Gastroesophageal sphincter (tissue), 4 donors: ENCODE measurements at places on chromosomes 1 and 21.

- ATAC-seq, result no peak
These were observed 330.1 kb downstream of the PLPP3 start for GRCh38 chr1:56249234-56249633.

- ATAC-seq, result no peak
These were observed 44.5 kb downstream of the SLC22A15 start for GRCh38 chr1:116020668-116021272.

DNA sequence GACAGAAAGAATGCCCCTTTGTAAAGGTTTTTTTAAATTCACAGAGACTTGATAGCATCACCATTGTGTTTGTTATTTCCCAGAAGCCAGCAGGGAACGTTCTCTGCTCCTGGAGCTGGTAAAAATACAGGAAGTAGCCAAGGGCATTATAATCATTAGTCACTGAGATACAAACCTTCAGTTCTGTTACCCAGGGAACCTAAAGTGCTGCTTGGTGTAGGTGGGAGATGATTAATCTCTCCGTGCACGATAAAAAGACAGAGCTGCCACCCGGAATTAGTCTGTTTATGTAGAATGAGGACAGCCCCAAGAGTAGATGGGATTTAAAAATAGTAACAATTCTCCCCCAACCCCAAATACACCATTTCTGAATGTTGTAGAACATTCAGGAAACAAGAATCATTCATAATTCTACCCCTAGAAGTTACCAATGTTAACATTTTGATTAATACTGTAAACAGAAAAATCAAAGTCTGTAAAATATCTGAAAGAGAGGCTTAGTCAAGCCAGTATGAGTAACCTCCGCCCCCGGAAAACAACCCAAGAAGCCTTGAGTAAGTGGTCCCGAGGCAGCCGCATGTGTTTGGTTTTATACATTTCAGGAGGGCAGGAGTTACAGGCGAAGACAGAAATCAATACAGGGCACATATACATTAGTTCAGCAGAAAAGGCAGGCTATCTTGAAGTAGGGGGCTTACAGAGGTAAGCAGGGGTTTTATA, 45.3 kb upstream of the CTBS start:
- no peak for ATAC-seq

DNA sequence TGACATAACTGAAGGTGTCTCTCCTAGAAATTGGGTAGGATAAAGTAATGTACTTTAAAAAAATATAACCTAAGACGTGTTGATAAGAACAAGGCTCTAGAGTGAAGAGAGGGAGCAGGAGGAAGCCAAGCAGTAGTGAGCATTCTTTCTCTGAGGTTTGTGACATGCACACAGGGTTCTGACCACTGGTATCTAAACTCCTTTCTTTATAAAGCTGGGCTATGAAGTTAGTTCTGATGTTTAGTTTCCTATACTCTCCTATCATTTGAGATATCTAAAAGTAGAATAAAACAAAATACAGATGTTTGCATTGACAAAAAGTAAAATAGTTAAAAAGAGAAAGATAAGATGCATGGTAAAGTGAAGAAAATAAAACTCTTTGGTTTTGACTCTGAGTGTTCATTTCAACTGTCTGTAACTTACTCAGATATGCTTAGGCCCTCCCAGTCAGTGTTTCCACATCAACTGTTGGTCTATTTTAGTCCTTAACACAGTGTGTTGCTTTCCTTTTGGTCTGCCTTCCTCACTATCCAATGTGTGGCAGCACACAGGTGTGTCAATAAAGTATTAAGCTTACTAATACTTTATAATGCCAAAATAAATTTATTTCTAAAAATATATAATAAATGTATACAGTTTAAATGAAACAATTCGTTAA, 543.5 kb downstream of the PTPRC start:
- no peak for ATAC-seq

- no peak for ATAC-seq
These were observed 18.7 kb upstream of the CLDN8 start for GRCh38 chr21:30234643-30235042.

GRCh38 chr1:62276791-62277190, 42.4 kb downstream of the KANK4 start:
- no peak for ATAC-seq

DNA sequence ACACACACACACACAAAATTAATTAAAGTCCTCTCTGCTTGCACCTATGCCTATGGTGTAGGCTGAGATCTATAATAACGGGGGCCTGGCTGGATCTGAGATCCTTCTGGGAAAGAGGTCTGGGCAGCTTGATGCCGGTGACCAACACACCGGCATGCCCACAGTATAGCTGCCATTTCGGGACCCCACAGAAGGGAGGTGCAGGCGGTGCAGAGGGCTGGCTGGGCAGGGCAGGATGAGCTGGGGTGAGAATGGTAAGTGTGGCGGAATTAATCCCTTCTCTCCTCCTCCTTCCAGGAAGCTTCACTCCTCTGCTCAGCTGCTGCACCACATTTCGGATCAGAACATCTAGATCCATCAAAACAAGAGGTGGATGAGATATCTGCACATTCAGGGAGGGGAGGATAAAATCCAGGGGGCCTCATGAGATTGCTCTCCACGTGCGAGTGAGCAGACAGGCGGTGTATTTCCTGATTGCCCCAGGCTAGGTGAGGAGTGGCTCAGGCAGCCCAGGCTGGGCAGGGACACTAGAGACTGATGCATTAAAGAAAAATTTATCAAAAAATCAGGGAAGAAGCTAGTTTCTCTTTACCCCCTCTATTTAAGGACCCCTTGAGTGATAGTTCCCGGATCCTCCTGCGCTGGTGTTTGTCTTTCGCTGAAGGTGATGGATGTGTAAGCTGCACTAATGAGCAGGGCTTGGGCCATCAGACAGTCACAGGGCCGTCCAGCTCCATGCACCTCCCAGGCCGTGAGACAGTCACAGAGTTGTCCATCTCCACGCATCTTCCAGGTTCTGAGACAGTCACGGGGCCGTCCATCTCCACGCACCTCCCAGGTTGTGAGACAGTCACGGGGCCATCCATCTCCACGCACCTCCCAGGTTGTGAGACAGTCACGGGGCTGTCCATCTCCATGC, 449.9 kb downstream of the PTPRU start:
- ATAC-seq, result no peak

- ATAC-seq, result no peak
These were observed 250.2 kb upstream of the FGGY start for GRCh38 chr1:59046730-59047157.

DNA sequence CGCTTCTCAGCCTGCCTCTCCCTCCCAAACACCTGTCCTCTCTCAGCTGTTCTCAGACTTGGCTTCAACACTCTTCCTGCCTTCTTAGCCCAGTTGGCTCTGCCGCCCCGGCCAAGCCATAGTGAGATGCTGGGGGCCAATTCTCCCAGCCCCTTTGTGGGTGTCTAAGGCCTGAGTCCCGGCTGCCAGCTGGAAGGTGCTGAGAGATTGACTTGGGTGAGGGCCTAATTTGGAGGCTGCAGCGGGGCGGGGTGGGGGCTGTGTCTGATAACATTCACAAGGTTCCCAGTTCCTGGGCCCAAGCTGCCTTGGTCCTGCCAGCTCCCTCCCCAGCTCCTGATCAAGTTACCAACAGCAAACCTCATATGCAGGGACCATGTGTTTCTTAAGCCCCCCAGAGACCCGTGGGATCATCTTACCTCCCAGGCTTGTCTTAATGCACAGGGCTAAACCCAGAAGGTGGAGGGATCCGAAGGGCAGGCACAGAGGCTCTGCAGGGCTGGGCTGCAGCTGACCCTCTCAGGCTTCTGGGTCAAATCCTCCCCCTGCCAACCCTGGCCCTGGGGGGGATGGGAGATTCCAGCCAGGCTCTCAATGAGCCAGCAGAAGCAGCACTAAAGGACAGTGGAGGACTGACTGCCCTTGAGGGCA, 9.8 kb downstream of the INKA2 start:
- ATAC-seq, result no peak

DNA sequence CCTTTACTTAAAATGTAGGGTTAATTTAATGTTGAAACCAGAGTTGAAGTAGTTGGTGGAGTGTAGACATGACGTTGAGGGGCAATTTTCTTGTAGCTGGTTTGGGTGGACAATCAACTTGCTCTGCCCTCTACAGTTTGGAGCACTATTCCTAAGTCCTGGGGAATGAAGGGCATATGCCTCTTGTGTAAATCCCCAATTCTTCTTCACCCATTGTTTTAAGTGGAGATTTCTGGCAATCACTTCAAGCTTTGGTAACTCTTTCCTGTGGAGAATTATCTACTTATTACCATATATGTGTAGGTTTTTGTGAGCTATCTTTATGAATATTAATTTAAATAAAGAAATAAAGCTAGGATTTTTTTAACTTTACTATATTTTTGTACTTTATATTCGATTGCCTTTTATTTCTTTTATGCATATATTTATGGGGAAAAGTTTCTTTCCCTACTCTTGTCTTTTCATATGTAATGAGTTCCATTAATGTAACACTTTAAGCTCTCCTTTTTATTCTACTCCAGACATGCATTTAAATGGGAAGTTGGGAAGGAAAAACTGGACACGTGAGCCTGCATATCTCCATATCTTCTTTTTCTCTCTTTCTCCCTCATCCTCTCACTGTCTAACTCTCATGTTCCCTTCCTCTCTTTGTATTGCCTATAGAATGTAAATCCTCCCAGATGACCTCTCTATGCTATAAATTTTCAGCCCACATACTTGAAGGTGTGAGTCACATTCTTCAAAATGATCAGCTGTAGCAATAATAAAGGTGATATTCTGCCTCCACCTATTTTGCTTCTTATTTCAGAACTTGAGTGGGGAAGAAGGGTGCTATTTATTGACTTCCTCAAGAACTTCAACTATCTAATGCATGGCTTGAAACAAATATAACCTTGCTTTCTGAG, 276.7 kb downstream of the PTPRC start:
- no peak for ATAC-seq

- ATAC-seq, result no peak
These were observed 97.6 kb downstream of the ATP1A1 start for GRCh38 chr1:116470671-116471070.

GRCh38 chr1:214028649-214029406, 41.1 kb downstream of the PROX1 start:
- ATAC-seq, result no peak

DNA sequence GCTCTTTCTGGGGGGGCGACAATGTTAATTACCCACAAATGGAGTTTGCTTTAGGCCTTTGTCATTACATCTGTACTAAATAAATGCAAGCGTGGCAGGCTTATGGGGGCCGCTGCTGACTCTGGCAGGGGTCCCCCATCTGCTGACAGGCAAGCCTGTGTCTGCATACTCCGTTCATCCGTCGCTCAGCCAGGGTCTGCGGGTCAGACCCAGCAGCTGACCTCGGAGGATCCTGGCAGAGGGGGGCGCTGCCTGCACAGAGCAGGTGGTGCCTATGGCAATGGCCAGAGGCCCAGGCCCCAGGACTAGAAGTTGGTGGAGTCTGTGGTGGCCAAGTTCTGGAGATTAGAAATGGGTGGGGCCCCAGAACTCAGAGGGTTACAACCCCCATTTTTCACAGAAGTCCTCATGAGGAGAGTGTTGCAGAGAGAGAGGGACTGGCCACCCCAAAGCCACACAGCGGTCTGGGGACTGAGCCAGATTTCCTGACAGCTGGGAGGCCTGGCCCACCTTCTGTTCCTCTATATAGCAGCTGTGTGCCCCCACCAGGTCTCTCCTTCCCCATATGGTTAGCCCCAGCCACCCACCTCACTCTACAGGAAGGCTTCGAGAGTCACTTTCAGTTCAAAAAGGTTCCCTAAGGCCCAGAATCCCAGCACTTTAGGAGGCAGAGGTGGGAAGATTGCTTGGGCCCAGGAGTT, 31.0 kb downstream of the TTC39A start:
- ATAC-seq, result no peak

GRCh38 chr1:168654198-168654915, 74.6 kb downstream of the DPT start:
- no peak for ATAC-seq

GRCh38 chr1:89723863-89724262, 90.9 kb downstream of the LRRC8C start:
- peak; percentile 67 for ATAC-seq

DNA sequence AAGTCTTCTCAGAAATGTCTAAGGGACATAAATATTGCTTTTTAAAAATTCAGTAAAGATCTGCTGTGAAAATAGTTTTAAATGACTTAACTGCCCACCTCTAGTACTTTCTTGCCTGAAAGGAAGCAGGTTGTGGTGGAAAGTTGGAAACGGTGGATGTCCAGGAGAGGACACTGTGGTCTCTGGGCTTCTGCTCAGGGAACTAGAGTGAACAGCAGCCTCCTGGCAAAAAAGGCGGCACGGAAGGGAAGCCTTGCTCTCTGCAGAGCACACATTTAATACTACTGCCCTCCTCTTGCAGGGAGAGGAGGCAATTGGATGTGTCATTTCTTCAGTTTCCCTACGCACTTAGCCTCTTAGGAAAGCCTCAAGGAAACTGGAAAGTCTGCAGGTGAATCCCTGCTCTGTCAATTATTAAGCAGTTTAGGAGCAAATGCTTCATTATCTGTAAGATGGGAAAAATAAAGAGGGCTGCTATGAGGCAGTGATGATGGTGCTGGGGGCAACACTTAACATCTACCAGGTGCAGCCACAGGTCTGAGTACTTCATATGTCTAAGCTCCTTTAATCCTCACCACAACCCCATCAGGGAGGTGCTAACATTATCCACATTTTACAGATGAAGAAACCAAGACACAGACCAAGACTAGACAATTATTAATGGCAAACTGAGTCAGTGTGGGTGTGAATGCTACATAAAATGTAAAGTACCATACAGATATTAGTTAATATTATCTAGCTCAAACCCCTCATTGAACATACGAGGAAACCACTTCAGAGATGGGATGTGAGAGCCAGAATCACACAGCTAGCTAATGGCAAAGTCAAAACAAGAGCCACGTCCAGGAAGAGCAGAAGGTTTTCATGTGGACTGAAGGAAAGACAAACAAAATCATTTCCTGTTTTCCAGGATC, 108.9 kb upstream of the ADAR start:
- peak; percentile 29 for ATAC-seq

DNA sequence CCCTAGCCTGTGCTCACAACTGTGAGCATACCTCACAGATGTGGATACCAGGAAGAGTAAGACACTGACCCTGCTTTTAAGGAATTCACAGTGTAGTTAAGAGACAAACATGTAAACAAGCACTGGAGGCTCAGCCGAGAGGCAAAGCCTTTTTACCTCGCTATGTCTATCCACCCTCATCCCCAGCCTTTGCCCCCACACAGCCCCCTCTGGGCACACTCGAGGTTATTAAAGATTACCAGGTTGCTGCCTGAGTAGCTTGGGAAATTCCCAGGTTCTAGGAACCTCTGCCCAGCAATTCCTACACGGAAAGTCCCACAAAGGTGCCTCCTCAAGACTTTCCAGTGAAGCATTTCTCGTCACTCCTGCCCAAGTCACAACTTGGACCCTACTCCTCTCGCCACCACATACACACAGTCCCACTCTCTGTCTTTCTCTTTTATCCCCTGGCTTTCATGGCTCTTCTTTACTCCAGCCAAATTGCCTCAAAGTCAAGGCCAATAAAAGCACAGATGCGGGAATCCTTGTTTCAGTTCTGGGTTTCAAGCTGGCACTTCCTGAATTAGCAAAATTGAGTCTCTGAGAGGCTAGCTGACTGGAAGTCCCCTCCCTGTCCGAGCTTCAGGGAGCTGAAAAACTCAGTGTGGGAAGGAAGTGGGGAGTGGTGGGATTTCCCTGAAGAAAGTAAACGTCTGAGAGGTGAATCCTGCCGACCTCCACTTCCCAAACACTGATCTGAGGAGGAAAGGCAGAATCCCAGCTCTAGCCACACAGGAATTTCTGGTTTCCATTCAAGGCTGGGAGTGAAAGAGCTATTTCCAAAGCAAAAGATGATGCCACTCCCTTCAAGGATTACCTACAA, 7.6 kb downstream of the DENND2D start:
- ATAC-seq, result no peak

GRCh38 chr1:7100479-7100878, 315.2 kb downstream of the CAMTA1 start:
- ATAC-seq, result no peak

- ATAC-seq, result no peak
These were observed 50.9 kb downstream of the PCNT start for GRCh38 chr21:46374761-46375389.

GRCh38 chr21:38925923-38926322, 120.2 kb downstream of the ETS2 start:
- peak; percentile 89 for ATAC-seq
